ENCODE measurements at places on chromosomes 12 and 14.
A peak's percentile ranks its signal among the peaks of the same experiment; 100 is the strongest.

DNA sequence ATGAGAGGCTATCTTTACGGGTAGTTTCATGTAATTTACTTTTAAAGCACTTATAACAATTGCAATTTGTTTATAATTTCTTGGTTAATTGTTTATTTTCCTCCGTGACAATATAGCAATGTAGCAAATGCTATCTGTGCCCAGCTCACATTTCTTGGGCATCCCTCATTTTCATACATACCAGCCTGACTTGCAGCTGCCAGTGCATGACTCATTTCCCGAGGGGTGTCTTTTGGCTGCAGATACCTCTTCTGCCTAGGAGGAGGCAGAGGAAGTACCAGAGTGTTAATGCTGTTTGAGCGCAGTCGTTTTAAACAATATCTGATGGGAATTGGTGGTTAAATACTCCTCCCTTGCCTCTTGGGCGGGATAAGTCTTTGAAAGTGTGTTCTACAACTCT, 104.2 kb upstream of the ABCD2 start:
- DNase-seq: peak; percentile 64

GRCh38 chr12:129257524-129257923, 404.2 kb downstream of the GLT1D1 start:
- DNase-seq: peak; percentile 78

DNA sequence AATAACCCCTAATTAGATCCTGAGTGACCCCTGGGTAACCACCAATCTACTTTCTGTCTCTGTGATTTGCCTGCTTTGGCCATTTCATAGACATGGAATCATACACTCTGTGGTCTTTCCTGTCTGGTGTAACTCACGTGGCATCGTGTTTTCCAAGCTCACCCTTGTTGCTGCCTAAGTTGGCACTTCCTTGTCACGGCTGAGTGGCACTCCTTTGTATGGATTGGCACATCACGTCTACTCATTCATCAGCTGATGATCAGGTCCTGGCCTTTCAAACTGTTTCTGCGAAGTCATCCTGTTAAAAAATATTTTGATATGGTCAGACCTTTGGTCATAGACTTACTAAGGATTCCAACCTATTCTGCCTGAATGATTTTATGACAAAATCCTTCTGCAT, 87.7 kb downstream of the GLT1D1 start:
- DNase-seq: no peak

GRCh38 chr12:102806110-102806509, 110.9 kb downstream of the PAH start:
- no peak for DNase-seq
